Activated naive CD8-positive, alpha-beta T cell treated with anti-CD3 and anti-CD28 coated beads for 36 hours (primary cell): ENCODE measurements at places on chromosomes 6 and 20. TPM values are rescaled to one million over a fixed set of nuclear protein-coding genes. Genes with fewer than 3 reads are reported as not detected.
A peak's percentile ranks its signal among the peaks of the same experiment; 100 is the strongest.

DNA sequence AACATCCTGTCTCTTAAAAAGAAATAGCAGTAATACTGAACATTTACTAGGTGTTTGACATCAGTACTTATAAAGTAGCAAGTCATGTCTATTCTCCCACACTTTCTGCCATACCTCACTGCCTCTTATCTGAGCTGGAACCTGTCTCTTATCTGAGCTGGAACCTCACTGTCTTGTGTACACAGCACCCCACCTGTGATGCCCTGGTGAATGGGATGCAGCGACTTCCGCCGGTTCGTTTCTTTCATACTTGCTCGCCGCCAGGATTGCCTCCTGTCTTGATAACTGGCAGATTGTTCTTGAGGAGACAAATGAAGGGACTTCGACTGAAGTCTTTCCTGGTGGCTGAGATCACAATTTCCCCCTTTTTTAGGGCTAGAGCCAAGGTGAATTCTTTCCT lies 2.9 kb downstream of the DSN1 start:
- no peak for DNase-seq

Gene APOBEC2
- not detected for total RNA-seq

DNA sequence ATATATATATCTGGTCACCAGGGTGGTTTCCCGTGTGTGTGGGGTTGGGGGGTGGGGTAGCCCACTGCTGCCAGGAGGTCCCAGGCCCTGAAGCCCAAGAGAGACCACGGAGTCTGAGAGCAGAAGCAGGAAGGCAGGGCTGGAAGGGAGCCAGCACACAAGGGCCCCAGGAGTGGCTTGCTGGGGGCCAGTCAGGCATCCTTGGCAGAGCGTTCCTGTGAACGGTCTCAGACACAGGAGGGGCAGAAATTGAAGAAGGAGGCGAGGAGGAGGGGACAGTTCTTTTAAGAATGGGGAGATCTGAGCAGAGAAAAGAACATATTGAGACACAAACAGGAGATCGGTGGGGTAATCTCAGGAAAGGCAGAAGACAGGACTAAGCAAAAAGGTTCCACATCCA lies 1.9 kb upstream of the EBF4 start:
- DNase-seq: no peak

Gene EDN1
- total RNA-seq: not detected

DNA sequence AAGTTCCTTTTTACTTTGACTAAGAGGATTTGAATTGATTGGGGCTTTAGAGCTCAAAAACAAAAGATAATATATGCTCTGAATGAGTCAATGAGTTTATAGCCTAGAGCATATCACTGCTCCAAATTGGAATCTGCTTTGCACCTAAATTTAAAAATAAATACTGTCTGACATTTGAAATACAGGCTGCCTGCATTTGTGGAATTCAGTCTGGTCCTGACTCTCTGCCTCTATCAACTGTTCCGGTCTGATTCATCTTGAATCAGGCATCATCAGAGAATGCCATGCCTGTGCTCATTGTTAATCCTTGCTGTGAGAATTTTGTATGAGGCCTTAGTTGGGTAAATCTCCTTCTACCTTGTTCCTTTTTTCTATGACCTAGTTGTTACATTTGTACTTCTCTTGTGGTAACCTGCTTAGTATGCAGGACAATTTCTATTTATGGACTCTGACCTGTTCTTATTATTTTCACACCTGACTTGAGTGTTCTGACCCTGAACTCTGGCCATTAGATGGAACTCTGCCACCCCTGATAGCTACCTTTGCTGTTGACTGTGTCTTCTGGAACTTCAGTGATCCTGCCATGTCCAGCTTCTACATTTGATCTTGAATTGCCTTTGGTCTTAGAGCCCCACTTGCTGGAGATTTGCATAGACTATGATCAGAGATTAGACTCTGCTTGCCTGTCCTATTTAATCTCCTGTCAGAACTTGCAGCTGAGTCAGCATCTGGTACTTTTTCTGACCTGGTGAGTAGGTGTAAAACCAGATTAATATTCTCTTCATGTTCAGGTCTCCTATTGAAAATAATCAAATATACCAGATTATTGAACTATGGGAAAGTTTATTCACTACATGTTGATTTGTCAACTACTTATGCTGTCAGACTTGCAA lies 442.7 kb upstream of the HS3ST5 start:
- DNase-seq: no peak

Gene ARMC2
- total RNA-seq: 3.5 TPM

GRCh38 chr6:92777146-92777740 lies 642.1 kb downstream of the EPHA7 start:
- DNase-seq: no peak

GRCh38 chr6:33613795-33614168 lies 7.3 kb upstream of the ITPR3 start:
- no peak for DNase-seq

GRCh38 chr6:13006578-13007300 lies 290.2 kb downstream of the PHACTR1 start:
- DNase-seq: no peak

GRCh38 chr20:568673-569415 lies 25.3 kb upstream of the CSNK2A1 start:
- no peak for DNase-seq

GRCh38 chr6:8392569-8392968 lies 42.8 kb downstream of the SLC35B3 start:
- no peak for DNase-seq

DNA sequence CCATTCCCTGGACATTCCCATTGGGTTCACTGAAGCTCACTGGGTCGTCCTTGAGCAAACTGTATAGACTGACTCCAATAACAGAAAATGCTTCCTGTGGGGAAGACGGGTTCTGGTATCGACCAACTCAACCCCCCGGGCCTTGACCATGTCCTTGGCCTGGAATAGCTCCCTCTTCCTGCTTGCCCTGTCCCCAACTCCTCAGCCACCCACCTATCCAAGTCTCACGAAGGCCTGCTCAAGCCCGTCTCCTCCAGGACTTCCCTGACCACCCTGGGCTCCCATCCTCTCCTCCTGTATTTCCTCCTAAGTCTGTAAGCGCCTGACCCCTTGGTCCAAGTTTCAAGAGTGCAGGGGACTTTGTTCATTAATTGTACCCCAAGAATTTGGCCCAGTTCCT lies 2.8 kb upstream of the HMGA1 start:
- DNase-seq: no peak

DNA sequence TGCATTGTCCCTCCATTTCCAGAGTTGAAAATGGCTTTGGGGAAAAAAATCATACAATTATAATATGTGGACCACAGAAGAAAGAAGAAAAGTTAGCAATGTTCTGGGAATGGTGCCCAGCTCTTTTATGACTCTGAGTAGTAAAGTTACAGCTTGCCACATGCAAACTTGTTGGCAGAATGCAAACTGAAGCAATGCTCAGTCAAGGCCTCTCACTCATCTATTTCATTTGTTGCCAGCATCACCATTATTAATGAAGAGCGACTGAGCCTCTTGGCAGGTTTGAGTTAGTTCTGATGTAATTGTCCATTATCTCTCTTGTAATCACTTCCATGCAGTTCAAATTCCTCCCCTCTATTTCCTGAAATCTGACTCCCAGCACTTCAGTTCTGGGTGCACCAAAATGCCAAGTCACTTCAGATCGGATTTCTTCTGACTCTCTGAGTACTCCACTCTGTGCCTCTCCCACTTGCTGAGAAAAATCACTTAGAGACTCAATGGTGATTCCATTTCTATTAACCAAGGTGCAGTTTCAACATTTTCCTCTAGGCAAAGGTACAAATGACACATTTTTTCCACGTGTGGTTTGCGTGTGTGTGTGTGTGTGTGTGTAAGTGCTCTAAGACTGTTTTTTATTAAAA lies 154.4 kb upstream of the STMND1 start:
- no peak for DNase-seq

Gene STXBP5
- total RNA-seq: 14.2 TPM

DNA sequence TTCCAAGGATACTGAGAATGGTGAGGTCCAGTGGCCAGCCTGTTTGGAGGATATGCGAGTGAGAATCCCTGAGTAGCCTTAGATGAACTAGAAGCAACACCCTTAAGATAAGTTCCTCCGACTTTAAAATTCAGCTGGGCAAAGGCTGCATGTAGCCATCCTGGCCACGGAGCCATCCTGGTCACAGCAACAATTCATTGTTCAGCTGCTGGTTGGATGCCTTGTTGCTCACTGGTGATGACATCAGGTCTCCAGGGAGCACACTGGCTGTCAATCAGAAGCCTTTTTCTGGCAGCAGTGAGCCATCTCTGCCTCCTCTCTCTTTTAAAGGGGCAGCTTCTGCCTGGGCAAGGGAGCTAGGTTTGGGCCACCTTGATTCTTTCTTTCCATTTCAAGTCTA lies 22.4 kb upstream of the RIMS4 start:
- no peak for DNase-seq

Gene SLC13A3
- not detected for total RNA-seq

GRCh38 chr6:36917541-36918193 lies 31.9 kb downstream of the C6orf89 start:
- no peak for DNase-seq

- DNase-seq: no peak
These were observed 15.3 kb downstream of the FOXO3 start for GRCh38 chr6:108575905-108576494.

Gene CDK19
- total RNA-seq: 8.8 TPM

Gene C20orf141
- total RNA-seq: not detected

DNA sequence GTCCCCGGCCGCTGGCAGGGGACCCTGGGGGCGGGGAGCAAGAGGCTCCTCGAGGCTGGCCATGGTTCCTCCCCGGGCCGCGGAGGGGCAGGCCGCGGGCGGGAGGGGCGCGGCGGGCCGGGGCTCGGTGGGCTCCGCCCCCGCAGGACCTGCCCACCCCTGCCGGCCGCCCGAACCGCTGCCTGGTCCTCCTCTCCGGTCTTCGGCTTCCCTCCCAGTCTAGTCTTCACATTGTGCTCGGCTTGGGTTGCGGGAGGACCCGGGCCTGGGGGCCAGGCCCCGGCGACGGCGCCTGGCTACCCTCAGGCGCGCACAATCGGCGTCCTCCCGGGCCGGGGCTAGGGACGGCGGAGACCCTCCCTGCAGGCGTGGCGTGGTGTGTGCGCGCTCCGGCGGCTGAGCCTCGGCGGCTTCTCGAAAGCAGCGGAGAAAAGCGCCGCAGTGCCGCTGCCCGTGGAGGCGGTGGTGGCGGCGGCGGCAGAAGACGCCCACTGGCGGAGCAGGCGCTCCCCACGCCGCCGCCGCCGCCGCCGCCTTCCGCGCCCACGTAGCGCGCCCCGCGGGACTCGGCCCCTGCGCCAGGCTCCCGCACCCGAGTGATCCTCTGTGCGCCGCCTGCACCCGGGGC lies at the start of gene PDE10A:
PDE10A (minus strand) TSS at position 493 of the 628 bp plus-strand sequence; CDS start at position 63, 430 bp downstream.
- DNase-seq: no peak

Gene KCNK16
- not detected for total RNA-seq

GRCh38 chr6:53917464-53917842 lies 122.6 kb downstream of the LRRC1 start:
- DNase-seq: no peak

GRCh38 chr20:60565083-60565482 lies 606.9 kb downstream of the CDH26 start:
- DNase-seq: no peak

Gene SDC4
- 25.5 TPM for total RNA-seq

- DNase-seq: no peak
These were observed 5.9 kb downstream of the OCSTAMP start for GRCh38 chr20:46544576-46544975.

Gene NDRG3
- 16.3 TPM for total RNA-seq

Gene PLN
- not detected for total RNA-seq

- no peak for DNase-seq
These were observed 101.5 kb downstream of the LAMP5 start for GRCh38 chr20:9615766-9616454.

GRCh38 chr20:63625771-63626423 lies 1.0 kb downstream of the GMEB2 start:
- DNase-seq: peak; percentile 37

GRCh38 chr20:56360908-56361205 lies 2.1 kb downstream of the FAM210B start:
- no peak for DNase-seq

DNA sequence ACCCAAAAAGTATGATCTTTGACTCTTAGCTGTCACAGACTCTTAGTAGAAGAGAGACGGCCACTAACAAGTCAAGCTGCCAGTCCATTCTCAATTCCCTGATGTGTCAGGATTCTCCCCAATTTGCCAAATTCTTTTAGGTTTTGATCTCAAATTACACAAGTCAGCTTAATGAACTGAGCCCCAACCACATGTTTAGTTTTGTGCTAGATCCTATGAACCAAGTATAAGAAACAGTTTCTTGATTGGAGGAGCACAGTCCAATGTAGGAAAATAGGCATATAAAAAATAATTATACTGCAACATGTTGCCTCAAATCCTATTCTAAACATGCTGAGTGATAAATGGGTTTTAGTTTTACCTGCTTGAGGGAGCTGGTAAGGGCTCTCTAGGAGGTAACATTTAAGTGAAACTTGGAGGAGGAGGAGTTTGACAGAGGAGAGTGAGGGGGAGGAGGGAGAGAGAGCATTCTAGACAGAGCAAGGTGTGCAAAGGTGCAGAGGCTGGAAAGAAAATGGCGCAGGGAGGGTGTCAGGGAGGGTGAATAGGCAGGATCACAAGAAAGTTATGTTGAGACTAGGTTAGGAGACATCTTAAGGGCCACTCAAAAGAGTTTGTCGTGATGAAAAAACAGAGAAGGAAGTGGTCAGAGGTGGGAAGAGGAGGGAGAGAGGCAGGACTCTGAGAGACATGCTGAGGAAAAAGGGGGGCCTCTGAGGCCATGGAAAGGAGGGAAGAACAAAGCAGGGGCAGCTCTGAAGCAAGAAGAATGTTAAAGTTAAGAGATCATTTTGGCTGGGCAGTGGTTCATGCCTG lies 22.8 kb upstream of the FAM83C start:
- no peak for DNase-seq

- no peak for DNase-seq
These were observed 9.6 kb upstream of the BTN3A2 start for GRCh38 chr6:26355366-26355765.

DNA sequence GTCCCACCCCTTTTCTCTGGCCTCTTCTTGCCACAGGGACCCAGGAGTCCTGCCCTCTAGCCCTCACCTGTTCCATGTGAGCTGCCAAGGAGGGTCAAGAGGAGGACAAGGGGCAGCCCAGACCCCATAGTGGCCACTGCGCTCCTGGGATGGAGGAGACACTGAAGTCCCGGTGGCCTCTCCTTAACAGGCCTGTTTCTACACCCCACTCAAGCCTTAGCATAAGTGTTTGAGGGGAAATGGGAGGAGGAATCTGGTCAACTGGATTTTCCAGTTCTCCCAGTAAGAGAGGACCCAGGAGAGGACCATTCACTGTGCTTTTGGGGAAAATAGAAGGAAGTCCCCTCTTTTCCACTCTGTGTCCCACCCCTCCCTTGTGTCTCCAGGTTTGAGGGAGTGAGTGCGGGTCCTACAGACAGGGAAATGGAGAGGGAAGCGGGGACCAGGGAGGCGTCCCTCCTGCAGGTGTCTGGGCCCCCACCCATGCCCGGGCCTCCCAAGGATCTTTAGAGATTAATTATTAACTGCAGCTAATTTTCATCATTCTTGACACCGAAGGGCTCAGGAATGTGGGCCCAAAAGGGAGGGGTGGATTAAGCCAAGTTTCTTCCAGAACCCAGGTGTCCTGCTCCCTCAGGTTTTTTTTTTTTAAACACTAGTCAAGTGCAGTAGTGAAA lies at the start of gene SFTA2:
SFTA2 (minus strand) TSS at position 202 of the 677 bp plus-strand sequence; CDS start at position 128, 74 bp downstream.
- DNase-seq: no peak

Gene JAG1
- total RNA-seq: 0.19 TPM
